ENCODE measurements at places on chromosomes 7 and 10. TPM values are rescaled to one million over a fixed set of nuclear protein-coding genes. Genes with fewer than 3 reads are reported as not detected.

The ANXA8L1 gene
- not detected for total RNA-seq

The NEUROD6 gene
- not detected for total RNA-seq

The CTBP2 gene
- 38.1 TPM for total RNA-seq

The CYP3A7 gene
- not detected for total RNA-seq

The AEBP1 gene
- total RNA-seq: not detected

The SCIN gene
- 0.59 TPM for total RNA-seq

DNA sequence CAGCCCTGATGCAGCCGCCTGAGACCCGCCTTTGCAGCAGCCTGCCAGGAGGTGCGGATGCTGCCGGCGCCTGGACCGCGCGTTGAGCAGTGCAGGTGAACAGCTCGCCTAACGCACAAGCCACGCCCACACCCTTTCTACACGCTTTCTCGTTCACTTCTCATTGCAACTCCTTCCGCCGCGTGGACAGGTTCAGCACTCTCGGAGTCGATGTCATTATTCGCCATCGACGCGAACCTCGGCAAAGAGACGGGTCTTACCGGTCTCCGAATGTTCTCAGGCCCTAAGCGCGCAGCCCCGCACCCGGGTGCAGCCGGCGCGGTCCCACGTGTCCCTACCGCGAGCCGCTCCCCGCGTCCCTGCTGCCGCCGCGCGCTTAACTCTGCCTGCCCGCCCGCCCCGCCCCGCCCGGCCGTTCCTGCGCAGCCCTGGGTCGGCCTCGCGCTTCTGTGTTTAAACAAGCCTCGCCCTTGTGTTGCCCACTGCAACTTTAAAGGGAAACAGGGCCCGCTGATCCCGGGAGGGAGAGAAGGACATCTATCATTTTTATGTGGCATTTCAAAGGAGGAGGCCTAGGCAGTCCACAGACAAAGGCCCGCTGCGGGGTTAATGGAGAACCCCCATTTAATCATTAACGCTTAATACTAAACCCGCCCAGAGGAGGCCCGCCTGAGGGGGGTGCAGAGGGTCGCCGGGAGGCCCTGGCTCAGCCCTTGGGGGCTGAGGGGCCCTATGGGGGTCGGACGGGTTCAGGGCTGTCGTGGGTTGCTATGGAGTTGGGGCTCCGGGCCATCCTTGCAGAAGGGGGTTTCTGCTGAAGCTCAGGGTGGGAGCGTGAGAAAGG is 128.5 kb downstream of the WDR11 start:
- DNase-seq: no peak

- DNase-seq: no peak
Measured at GRCh38 chr7:1719913-1720312, 49.8 kb downstream of the ELFN1 start.

GRCh38 chr7:24721481-24722001 is 35.7 kb downstream of the GSDME start:
- DNase-seq: peak; percentile 71

DNA sequence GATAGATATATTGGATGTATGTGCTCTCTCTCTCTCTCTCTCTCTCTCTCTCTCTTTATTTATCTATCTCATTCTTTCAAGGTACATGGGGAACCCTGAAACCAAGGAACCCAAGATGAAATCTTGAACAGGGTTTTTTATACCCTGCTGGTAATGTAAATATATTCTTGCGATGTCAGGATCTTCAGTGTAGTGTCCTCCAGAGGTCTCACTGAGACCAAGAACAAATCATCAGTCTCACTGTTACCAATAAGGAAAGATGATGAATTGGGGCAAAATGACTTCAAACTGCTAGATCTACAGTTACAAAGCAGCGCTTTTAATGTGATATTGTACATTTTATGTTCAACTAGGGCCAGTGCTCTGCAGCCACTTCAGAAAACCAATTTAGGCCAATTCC is 423.5 kb downstream of the ANKRD7 start:
- DNase-seq: peak; percentile 20

GRCh38 chr10:60870803-60871202 is 73.2 kb downstream of the RHOBTB1 start:
- DNase-seq: no peak

GRCh38 chr7:47885309-47885986 is 62.8 kb downstream of the PKD1L1 start:
- no peak for DNase-seq

DNA sequence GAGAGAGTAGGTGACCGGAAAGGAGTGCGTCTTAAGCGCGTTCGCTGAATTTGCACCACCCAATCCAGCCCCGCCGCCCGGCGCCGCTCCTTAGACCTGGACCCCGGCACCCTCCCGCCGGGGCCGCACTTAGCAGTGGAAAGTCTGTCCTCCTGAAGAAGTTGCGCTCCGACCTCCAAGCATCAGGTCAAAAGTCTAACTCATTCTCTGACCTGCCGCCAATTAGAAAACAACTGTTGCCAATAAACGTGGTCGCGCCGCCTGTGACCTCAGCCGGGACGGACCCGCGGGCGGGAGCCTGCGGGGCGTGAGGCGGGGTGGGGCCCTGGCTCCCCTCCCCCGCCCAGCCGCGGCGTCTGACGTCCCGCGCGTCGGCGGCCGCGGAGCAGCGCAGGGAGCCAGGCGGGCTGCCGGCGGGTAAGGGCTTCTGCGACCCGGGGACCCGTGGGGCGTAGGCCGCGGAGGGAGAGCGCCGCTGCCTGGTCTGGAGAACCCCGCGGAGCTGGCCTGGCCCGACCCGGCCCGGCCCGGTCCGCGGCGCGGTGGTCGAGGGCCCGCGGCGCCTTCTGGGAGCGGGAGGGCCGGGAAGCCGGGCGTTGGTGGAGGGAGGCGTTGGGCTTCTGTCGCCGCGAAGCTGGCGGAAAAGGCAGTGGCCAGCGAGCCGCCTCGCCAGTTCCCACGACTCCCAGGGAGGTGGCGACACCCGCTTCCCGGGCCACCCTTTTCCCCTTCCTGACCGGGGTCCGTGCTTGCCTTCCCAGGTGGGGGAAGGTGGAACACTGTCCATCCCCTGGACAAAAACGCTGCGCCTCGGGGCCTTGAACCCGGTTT is at the start of gene BCAP29:
TSS of gene BCAP29 (plus strand) at position 362 of the 831 bp plus-strand sequence. CDS start 527 bp downstream, outside the sequence.
- DNase-seq: peak; percentile 79

DNA sequence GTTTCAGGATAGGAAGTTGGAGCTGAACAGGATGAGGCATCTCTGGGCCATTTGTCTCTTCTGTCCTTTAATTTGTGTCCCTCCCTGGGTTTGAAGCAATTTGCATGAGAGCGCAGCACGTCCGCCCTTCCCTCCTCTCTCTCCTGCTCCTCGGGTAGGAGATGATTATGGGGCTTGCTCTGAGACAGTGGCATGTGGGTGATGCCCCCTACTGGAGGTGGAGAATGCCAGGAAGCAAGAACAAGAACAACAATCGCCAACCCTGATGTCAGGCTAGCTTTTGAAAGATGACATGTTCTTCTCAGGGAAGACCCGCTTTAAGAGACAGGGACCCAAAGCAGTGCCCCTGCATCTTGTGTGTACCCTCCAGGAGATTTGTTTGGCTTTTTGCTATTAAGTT is 63.9 kb upstream of the LOXL4 start:
- DNase-seq: peak; percentile 45

DNA sequence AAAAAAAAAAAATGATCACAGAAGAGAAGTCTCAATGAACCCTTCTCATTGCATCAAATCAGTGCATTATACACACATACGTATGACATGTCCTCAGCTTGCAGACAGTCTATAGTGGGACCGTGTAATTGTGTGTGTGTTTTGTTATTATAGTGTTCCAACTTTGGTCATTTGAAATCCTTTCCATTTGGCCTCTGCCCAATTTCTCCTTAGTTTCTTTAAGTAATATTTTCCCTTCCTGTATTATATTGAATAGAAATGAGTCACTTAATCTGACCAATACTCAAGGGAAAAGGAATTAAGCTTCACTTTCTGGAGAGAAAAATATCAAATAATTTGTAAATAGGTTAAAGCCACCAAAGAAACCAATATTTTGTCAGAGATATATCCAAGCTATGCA is 415.5 kb upstream of the SORCS1 start:
- no peak for DNase-seq

DNA sequence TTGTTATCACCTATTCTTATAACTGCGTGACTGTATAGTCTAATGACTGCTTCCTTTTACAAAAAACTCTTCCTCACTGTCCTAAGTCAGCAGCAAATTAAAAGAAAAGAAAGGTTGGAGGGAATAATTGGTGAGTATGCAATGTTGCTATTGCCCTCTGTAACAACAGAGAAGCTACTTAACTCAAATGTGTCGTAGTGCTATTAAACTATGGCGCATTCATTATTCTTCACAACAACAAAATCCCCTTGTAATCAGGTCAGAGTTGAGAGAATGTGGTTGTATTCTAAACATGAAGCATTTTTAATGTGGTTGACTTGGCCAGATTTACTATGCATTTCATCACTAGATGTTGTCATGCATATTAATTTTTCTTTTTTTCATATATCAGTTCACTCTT is 897.8 kb upstream of the PHF14 start:
- no peak for DNase-seq

- no peak for DNase-seq
Measured at GRCh38 chr7:11345621-11346020, 371.9 kb downstream of the PHF14 start.

- no peak for DNase-seq
Measured at GRCh38 chr7:70143075-70144044, 545.1 kb downstream of the AUTS2 start.

GRCh38 chr7:130912862-130913638 is 179.0 kb upstream of the KLF14 start:
- peak; percentile 98 for DNase-seq

DNA sequence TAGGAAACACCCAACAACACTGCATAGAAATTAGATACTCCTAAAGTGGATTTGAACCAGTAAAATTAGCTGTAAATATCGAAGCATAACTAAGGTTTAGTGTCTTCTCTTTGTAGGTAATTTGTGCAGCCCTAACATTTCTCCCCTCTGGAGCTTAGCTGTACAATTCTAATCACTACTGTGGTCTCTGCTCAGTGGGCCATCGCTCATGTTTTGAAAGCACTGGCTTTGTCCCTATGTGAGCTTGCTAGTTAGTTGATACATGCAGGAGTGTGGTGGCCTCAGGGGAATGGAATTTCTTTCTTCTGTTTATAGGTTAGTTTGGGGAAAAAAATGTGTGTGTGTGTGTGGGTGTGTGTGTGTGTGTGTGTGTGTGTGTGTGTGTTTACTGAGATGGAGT is 373.1 kb downstream of the DPP6 start:
- DNase-seq: no peak

DNA sequence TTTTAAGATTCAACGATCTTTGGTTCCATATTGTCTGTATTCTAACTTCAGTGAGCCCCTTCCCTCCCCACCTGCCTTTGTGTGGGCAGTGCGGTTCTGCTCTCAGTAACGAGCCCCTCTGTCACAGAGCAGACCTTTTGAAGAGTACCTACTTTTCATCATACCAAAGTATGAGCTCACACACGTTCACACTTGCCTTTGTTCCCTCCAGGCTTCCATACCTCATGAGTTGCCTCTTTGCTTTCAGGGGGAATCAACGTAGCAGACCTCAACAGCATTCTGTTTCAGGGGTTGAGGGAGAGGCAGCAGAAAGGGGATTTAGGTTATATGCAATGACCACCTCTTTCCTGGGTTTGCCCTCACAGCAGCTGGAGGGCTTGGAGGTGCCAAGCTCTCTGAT is 211.4 kb upstream of the MDFIC start:
- DNase-seq: no peak

- DNase-seq: peak; percentile 74
Measured at GRCh38 chr10:72328045-72328828, 26.5 kb downstream of the DNAJB12 start.
